ENCODE measurements at places on chromosomes 4 and X. TPM values are rescaled to one million over a fixed set of nuclear protein-coding genes. Genes with fewer than 3 reads are reported as not detected.

Gene LRBA
- total RNA-seq = 77.4 TPM

Gene ACSL4
- total RNA-seq = 78.6 TPM

Gene SHOX
- total RNA-seq = not detected

Gene GSPT2
- total RNA-seq = not detected

Gene QRFPR
- total RNA-seq = not detected

Gene CORIN
- not detected for total RNA-seq

Gene GAB1
- total RNA-seq = 29.4 TPM

Gene PCDH19
- 0.05 TPM for total RNA-seq

Gene FGFR3
- 8.2 TPM for total RNA-seq

Gene PRKG2
- not detected for total RNA-seq

Gene ADH4
- total RNA-seq = not detected

Gene SORBS2
- 15.7 TPM for total RNA-seq

Gene REPS2
- total RNA-seq = 15.4 TPM

Gene ACTRT1
- not detected for total RNA-seq

Gene CSN1S1
- not detected for total RNA-seq

Gene PNMA6F
- not detected for total RNA-seq

Gene SMIM31
- not detected for total RNA-seq

Gene C1QTNF7
- total RNA-seq = not detected

Gene RAB9A
- total RNA-seq = 30.7 TPM

Gene CXCL8
- total RNA-seq = 0.35 TPM

Gene GRPR
- not detected for total RNA-seq

Gene IL13RA2
- not detected for total RNA-seq

Gene TECRL
- total RNA-seq = not detected

Gene TRPC3
- total RNA-seq = not detected
